Glutamatergic neuron (in vitro differentiated cells): ENCODE measurements at places on chromosomes 13 and 19. TPM values are rescaled to one million over a fixed set of nuclear protein-coding genes. Genes with fewer than 3 reads are reported as not detected.

GRCh38 chr19:43455321-43456113 is 9.9 kb downstream of the LYPD3 start:
- no peak for DNase-seq

DNA sequence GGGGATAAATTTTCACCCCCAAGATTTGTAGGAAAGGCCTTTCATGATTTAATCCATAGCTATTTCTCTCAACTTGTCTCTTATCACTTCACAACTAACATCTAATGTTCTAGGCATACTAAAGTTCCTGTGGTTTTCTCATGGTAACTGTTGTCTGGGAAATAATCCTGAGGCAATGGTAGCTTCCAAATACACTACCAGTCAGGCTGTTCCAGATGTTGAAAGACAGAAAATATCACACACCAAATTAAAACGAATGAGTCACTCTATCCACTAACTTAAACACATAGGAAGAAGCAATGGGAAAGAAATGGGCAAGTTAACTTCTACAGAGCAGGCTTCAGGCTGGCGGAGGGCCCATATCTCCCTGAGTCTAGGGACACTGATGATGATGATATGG is 77.7 kb upstream of the MYO16 start:
- DNase-seq = no peak

- peak; percentile 54 for DNase-seq
Measured at GRCh38 chr19:1131718-1132551, 28.1 kb downstream of the GPX4 start.

DNA sequence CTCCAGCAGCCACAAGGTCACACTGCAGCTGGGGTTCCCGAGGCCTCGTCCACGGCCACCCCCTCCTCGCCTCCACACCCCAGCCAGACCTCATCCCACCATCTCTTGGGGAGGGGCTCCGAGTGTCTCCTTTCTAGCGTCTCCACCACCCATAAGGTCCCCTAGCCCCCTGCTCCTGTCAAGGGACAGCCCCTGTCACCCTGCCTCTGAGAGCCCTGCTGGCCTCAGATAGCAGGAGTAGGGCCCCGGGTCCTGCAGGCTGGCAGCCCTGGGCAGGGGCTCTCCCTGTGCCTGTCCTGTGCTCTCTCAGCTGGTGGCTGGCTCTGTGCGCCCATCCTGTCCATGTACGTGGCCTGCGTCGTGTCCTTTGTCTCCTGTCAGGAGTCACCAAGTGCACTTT is 17.0 kb downstream of the COMP start:
- DNase-seq = no peak

MYO1F gene
- total RNA-seq = 0.10 TPM

GRCh38 chr13:71644579-71644978 is 222.4 kb downstream of the DACH1 start:
- no peak for DNase-seq

DNA sequence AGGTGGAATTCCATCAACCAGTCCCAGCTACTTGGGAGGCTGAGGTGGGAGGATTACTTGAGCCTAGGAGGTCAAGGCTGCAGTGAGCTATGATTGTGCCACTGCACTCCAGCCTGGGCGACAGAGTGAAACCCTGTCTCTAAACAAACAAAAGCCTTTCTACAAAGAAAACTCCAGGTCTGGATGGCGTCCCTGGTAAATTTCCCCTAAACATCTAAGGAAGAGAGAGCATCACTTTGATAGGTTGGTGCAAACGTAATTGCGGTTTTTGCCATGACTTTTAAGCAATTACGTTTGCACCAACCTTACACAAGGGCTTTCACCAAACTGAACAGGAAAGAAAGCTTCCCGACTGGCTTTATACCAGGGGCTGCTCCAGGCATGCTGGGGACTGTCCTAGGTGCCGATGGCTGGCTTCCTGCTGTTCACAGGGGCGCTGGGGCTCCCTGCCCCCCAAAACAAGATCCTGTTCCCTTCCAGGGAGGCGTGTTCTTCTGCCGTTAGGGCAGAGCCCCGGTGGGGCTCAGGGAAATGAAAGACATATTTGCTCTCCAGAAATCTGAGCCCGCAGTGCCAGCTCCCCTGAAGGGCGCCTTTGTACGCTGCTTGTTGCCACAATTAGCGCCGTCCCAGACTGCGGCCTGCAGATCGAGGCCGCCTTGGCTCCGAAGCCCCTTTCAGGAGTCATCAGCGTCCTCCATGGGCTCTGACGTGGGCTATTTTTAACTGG is 38.7 kb upstream of the KLF2 start:
- DNase-seq = no peak

GRCh38 chr13:105665284-105665683 is 870.2 kb downstream of the EFNB2 start:
- DNase-seq = no peak
